ENCODE measurements at places on chromosomes 5 and 9.

- DNase-seq = no peak
Observed at GRCh38 chr5:59335544-59335943, 558.0 kb downstream of the PDE4D start.

GRCh38 chr5:145210020-145210419 is 625.1 kb downstream of the PRELID2 start:
- no peak for DNase-seq

GRCh38 chr9:119667163-119667562 is 297.9 kb upstream of the BRINP1 start:
- no peak for DNase-seq

- DNase-seq = peak; percentile 69
Observed at GRCh38 chr9:135926402-135927194, 19.3 kb upstream of the CAMSAP1 start.

- DNase-seq = no peak
Observed at GRCh38 chr9:76618762-76619161, 145.5 kb upstream of the PCA3 start.

GRCh38 chr5:122702524-122702875 is 72.4 kb upstream of the SNX2 start:
- no peak for DNase-seq

GRCh38 chr5:32159328-32160072 is 14.6 kb downstream of the GOLPH3 start:
- no peak for DNase-seq

- no peak for DNase-seq
Observed at GRCh38 chr5:178328826-178329730, 96.5 kb upstream of the PHYKPL start.

DNA sequence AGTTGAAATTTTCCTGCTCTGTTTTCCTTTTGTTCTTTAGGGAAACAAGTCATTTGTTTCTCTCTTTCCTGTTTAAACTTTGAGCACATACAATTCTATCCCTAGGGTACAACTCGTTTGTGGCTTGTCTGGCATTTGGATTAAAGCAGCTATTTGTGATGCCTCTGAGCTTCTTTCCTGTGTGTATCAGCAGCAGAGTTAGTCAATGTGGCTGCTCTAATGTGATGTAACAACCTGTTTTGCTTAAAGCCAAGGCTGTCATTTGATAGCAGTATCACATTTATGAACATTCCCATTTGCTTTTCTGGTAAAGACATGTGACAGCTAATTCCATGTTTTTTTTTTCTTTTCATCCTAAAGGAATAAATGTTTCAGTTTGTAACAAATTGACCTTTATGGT is 314.3 kb upstream of the CHD1 start:
- DNase-seq = no peak

GRCh38 chr9:71819115-71819739 is 50.9 kb upstream of the CEMIP2 start:
- no peak for DNase-seq

GRCh38 chr9:77839459-77840140 is 191.5 kb upstream of the GNA14 start:
- no peak for DNase-seq

DNA sequence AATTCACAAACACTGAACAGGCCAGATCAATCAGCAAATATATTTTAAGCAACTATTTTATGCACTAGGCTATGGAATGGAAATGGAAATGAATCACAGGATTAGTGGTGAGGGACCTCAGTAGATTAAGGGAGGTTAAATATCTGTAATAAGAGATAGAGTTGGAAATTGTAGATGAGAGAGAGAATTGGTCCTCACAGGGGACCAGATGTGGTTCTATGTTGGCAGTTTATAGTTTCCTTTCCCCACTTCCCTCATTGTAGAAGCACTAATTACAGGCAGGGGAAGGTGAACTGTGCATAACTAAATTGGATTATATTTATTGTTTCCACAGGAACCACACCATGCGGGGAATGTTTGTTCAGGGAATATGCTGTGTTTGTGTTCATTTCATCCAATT is 496.2 kb downstream of the ARHGEF28 start:
- DNase-seq = no peak

- no peak for DNase-seq
Observed at GRCh38 chr9:105403552-105404248, 44.1 kb upstream of the FSD1L start.

DNA sequence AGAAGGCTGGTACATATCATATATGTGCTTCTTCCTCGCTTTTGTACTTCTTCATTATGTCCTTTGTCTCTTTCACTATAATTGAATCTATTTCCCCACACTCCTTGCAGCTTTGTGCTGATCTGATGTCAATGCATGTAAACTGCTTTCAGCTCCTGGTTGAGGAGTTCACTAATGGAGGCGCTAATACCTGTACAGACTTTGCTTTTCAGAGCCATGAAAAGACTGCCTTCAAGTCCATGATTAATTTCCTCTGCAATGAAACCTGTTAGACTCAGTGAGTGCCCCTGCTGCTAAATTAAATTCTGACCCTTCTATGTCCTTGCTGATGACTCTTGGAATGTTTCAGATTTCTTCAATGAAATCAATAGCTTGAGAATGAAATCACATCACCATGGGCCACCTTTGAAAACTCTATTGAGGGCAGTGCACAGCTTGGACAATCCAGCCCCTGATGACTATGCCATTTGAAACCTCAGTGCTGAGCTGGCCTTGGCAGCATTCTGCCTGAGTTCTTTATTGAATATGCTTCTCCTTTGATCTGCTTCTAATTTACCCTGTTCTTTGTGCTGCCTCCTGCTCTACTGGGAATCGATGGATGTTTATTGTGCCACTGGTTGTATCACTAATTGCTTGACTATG is 358.2 kb upstream of the DMAC1 start:
- DNase-seq = no peak

GRCh38 chr9:77038281-77039036 is 19.0 kb downstream of the FOXB2 start:
- DNase-seq = no peak

GRCh38 chr5:80933036-80933435 is 27.1 kb upstream of the RASGRF2 start:
- DNase-seq = no peak

DNA sequence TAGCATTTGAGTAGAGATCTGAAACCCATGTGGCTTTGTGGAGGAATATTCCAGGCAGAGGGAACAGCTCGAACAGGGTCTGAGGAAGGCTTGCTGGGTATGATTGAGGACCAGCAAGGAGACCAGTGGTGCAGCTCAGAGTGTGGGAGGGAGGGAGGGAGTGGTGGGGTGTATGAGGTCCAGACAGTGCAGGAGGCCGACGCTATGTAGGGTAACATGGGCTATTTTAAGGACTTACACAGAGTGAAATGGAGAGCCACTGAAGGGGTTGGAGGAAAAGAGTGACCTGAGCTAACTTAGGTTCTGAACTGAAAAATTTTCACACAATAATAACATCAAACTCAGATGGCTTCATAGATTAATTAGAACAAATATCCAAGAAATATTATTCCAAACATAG is 41.9 kb downstream of the HMGXB3 start:
- no peak for DNase-seq

DNA sequence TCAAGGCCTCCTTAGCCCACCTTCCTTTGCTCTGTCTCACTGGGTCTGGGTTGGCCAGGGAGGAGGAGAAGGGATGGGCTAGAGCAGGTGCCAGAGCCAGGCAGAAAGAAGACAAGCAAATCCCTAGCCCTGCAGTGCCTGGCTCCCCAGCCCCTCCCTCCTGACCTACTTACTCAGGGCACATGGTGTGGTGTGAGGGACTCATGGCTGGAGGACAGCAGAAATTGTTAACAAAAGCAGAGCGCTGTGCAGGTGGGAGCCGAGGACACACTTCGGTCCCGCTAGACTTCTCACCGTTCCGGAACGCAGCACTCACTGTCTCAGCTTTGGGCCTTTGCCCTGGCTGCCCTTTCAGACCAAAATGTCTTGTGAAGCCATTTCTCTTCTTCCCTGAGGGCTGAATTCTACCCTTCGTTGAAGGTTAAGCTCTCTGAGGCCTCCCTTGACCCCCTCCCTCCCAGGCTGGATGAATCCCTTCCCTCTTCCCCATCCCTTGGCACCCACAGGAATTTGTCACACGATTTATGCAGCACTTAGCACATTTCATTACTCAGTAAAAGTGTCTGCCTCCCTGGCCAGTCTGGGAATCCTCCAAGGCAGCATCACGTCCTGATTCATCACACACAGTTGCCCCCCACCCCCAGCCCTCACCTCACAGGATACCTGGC is 263.9 kb upstream of the TRPC7 start:
- DNase-seq = no peak

DNA sequence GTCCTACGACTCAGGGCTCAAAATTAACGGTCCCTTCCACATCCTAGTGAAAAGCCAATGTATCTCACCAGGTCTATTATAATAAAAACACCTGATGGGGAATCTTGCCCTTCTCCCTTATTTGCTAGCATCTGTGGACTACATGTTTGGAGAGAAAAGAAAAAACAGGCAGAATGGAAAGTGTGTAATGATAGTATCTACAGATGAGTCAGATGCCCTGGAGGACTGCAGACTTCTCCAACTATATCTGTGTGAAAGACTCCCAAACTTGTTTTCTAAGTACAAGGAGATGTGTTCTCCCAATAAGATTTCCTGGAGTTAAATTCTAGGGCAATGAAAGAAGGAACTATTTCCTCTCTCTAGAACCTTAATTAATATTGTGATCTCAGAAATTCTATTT is 66.0 kb downstream of the FOXB2 start:
- no peak for DNase-seq

- no peak for DNase-seq
Observed at GRCh38 chr9:100465274-100465673, 7.7 kb upstream of the TMEFF1 start.

All from activated T-helper 9 cell treated with anti-CD3 and anti-CD28 coated beads, Interleukin-2, amount 50 U/mL, for 16 hours (primary cell).